Fibroblast of skin of back (primary cell): ENCODE measurements at places on chromosomes 11 and 22.

GRCh38 chr22:31218565-31219262 is 6.6 kb downstream of the LIMK2 start:
- no peak for DNase-seq

GRCh38 chr11:29435421-29435820 is 581.4 kb downstream of the KCNA4 start:
- DNase-seq = peak; percentile 31

GRCh38 chr11:70034740-70035365 is 43.3 kb upstream of the ANO1 start:
- DNase-seq = no peak

DNA sequence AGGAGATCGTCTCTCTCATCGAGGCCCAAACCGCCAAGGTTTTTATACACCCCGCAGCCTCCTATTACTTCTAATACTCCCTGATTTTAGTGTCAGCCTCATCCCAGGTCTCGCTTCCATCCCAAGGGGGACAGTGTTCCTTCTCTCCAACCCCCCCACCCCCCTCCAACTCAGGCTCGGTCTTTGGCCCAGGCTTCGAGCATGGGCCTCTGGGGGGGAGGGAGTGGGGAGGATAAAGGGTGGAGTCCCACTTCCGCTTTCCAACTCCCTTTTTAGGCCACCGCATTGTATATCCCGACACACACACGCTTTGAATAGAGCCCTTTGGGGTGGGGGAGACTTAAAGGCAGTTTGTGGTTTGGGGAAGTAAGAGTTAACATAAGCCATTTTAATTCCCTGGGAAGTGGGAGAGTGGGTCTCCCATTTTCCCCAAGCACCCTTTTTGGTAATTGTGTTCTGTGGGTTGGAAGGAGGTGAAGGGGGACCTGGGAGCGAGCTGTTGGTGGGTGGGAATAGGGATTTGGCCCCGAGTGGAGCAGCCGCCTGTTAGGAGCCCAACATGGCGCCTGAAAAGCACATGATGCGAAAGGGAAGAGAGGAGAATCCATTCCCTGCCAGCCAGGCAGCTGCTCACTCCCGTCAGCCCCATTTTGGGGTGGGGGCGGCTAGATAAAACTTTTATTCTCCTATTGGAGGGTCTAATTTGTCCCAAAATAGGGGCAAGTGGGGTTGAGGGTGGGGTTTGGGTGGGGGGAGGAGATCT is 844 bp downstream of the PCF11 start:
- DNase-seq = peak; percentile 66

GRCh38 chr11:66951927-66952337 is 6.3 kb downstream of the PC start:
- no peak for DNase-seq

GRCh38 chr11:69002570-69003231 is 10.3 kb downstream of the MRGPRF start:
- DNase-seq = no peak

- DNase-seq = peak; percentile 7
These were observed 114.1 kb upstream of the CLPB start for GRCh38 chr11:72548463-72548862.

GRCh38 chr11:110921742-110922521 is 209.7 kb upstream of the ARHGAP20 start:
- DNase-seq = peak; percentile 7

- no peak for DNase-seq
These were observed 22.2 kb downstream of the CLDN5 start for GRCh38 chr22:19501897-19502447.

GRCh38 chr11:69700278-69701140 is 3.3 kb downstream of the FGF19 start:
- peak; percentile 74 for DNase-seq
